ENCODE measurements at places on chromosomes 13 and 19. TPM values are rescaled to one million over a fixed set of nuclear protein-coding genes. Genes with fewer than 3 reads are reported as not detected.

GRCh38 chr19:30419568-30420180, 47.5 kb downstream of the ZNF536 start:
- H3K27ac ChIP-seq, result no peak overlapping the region
- H3K4me3 ChIP-seq, result no peak overlapping the region
- no peak for DNase-seq
- H3K4me1 ChIP-seq, result no peaks in the 10 kb centered on the region

DNA sequence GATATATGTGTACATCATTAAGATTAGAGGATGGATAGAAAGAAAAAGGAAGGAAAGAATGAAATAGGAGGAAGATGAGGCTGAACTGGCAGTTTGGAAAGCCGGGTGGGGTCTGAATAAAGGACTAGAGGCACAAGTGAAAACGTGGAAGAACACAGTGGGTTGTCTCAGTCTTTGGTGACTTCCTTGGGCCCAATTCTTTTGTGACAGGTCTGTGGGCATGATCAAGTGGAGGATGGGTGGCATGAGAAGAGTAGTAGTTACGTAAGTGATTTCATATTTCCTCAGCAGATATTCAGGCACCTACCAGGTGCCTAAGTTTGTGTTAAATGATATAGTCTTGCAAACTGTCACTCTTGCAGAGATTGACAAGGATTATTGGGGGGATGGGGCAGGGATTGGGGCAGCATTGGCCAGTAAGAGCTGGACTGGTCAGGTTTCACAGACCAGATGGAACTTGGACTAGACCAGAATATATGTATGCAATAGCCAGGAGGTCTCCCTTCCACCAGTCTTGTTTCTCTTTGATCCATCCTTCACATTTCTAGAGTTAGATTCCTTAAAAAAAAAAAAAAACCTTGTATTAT, 2.7 kb downstream of the TPP2 start:
- no peak for DNase-seq
- H3K27me3 ChIP-seq, result no peaks in the 10 kb centered on the region
- no peak overlapping the region for H3K4me3 ChIP-seq
- H3K27ac ChIP-seq, result no peak overlapping the region
- peaks cover 4% of the 10 kb centered on the region for H3K36me3 ChIP-seq

The ZNF540 gene
- 1.3 TPM for total RNA-seq

- H3K4me1 ChIP-seq, result no peaks in the 10 kb centered on the region
- no peak overlapping the region for H3K4me3 ChIP-seq
- no peaks in the 10 kb centered on the region for H3K27me3 ChIP-seq
- H3K27ac ChIP-seq, result no peak overlapping the region
- DNase-seq, result no peak
- no peaks in the 10 kb centered on the region for H3K36me3 ChIP-seq
These were observed 1192.5 kb upstream of the PRR20A start for GRCh38 chr13:55948175-55948574.
